ENCODE measurements at places on chromosomes 6 and 20.

DNA sequence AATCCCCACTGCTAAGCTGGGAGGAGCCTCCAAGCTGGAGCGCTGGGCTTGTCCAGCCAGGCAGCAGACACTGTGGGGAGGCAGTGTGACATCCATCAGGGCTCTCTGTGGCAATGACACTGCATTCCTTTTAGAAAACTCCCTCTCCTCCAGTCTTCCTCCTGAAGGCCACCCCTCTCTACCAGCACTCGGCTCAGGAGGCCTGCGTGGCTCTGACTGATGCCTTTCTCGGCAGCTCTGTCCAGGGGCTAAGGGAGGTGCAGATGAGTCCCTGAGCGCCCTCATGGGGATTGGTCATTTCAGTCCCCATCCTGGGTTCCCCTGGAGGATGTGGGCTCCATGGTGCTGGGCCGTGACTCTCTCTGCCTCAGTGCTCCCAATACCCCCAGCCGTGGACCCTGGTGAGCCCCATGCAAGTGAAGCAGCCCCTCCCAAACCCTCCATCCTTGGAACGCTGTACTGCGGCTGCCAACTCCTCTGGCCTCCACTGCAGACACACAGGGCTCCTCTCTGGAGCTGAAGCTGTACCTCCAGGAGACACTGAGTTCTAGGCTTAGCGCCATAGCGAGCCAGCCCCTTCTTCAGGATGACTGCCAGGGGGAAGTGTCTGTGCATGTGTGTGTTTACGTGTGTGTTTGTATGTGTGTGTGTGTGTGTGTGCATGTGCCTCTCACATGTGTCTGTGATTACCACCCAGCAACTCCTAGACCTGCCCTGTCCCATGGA, 209.6 kb downstream of the ERMARD start:
- no peak for DNase-seq

- no peak for DNase-seq
These were observed 33.2 kb downstream of the PHACTR1 start for GRCh38 chr6:12749531-12750379.

DNA sequence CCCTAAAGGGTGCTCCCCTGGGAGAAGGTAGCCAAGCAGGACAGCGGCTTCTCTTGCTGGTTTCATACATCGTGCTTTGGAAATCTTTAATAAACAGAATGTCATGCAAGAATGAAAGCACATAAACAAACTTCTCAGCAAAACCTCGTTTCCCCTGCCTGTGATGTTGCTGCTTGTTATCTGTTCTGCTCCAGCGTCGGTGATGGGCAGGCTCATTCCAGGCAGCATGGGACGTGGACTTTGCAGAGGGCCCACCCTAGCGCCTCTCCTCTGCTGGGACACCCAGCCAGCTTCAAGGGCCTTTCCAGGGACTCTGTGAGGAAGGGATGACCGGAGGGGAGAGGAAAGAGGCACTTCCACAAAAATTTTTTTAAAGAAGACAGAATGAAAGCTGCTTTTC, 197.7 kb downstream of the QKI start:
- DNase-seq, result no peak

- no peak for DNase-seq
These were observed 39.0 kb upstream of the NEDD9 start for GRCh38 chr6:11271228-11272020.

DNA sequence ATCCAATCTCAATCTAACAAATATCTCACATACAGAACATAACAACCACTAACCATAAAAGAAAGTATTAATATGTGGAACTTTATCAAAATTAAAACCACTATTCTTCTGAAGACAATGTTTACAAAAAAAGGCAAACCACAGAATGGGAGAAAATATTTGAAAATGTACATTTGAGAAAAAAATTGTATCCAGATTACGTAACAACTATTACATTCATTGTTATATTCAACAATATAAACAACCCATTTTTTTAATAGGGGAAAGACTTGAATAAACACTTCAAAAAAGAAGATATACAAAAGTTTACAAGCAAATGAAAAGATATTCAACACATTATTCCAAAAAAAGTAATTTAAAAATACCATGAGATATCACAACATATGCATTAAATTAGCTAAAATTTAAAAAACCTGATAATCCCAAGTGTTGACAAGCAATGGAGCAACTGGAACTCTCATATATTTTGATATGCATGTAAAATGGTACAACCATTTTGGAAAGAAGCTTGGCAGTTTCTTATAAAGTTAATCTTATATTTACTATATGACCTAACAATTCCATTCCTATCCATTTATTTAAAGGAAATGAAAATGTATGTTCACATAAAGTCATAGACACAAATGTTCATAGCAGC, 124.3 kb upstream of the CDYL start:
- no peak for DNase-seq

DNA sequence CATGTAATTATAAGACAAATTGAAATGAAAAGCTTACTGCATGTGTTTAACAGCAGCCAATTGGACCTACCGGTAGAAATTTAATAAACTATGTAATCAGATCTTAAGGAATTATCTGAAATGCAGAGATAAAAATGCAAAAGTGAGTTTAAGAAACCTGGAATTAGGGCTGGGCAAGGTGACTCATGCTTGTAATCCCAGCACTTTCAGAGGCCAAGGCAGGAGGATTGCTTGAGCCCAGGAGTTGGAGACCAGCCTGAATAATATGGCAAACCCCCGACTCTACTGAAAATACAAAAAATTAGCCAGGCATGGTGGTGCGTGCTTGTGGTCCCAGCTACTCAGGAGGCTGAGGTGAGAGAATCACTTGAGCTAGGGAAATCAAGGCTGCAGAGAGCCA, 74.1 kb downstream of the HFE start:
- DNase-seq, result no peak

- no peak for DNase-seq
These were observed 206.8 kb upstream of the QKI start for GRCh38 chr6:163207431-163208383.

DNA sequence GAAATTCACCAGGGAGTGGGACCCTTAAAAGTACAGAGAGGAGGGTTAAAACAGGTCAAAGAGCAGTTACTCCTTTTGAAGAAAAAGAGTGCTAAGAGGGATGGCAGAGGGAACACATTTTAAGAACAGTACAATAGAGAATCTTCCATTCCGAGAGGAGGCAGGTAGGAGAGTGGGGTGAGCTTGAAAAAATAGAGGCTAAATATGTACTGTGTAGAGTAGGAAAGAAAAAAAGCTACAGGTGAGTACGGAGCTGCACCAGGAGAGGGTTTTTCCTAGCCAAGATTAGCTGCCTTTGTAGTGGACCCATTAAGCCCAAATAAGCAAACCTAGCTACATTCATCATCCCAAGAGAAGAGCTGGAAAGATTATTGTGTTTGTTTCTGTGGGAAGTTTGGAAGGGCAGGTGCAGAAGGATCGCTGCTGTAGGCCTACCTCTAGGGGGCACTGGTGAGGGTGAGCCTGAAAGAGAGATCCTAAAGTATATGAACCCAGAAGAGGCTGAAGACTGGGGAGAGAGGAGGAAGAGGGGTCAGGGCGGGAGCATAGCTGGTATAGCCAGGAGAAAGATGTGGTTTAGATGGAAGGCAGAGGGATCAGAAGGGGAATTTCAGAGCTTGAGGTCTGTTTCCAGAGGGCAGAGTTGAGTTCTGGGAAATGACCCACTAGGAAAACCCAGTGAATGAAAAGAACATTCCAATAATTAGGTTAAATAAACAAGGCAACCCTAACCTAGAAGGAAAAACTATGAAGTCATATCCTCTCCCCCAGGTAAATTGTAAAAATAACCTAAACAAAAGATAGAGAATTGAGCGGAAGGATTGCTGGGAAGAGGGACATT, 50.2 kb upstream of the HINT3 start:
- DNase-seq, result no peak

GRCh38 chr6:167679122-167679736, 147.5 kb upstream of the AFDN start:
- DNase-seq, result no peak

GRCh38 chr6:99613409-99613704, 6.7 kb downstream of the PRDM13 start:
- peak; percentile 44 for DNase-seq

DNA sequence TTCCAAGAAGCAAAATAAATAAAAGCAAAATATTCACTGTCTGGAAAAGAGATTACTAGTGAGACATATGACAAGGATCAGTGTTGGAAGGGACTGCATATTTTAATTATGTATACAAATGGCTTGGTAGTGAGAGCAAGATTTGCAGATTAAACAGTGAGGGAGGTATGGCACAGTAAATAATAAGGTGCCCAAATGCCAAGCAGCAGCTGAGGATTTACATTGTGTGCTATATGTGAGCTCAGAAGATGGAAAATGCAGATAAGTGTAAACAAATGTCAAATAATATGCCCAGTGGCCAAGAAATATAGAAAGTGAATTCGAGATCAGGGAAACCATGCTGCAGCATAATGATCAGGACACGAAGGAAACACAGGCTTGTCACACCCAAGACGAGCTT, 173.8 kb upstream of the NRSN1 start:
- DNase-seq, result no peak

DNA sequence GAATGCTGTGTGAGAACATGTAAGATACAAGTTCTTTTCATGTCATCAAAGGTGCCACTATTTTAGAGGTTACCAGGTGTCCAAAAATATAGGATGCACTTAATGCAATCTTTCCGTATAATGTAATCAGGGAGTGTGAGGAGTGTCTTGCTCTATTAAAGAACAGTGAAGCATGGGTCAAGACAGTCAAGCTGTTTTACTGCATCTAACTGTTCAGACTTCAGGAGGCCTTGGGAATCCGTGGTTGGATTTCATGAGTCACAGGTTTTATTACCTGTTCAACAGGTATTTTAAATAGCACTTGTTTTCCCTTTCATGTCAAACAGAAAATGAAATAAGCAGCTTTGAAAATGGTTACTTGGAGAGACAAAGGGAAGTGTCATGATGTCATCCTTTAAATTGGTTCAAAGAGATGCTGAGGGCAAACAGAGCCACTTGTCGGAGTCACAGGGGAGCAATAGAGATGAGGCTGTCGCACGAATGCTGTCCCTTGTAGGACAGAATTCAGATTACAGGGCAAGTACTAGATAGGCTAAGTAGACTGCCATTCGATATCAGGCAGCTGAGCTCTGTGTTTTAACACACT, 621.5 kb downstream of the QKI start:
- no peak for DNase-seq

- peak; percentile 27 for DNase-seq
These were observed 12.7 kb upstream of the EFHC1 start for GRCh38 chr6:52407467-52407866.

- no peak for DNase-seq
These were observed 20.5 kb upstream of the DEFB115 start for GRCh38 chr20:31236953-31237352.

DNA sequence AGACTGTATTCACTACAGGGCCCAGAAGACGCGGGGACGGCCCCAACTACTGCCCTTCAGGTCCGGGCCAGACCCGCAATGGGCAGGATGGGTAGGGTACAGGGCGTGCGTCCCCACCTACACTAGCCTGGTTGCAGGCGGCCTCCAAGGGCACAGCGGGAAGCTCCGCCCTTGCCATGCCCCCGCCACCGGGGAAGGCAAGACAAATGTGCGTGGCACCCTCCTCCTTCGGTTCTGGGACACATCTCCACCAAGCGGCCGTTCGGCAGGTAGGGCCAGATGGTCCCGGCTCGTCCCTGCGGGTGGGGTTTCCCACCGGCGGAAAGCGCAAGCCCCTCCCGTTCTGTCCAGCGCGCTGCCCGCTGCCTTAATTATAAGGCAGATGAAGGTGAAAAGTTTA, 5.6 kb downstream of the NXT1 start:
- no peak for DNase-seq

DNA sequence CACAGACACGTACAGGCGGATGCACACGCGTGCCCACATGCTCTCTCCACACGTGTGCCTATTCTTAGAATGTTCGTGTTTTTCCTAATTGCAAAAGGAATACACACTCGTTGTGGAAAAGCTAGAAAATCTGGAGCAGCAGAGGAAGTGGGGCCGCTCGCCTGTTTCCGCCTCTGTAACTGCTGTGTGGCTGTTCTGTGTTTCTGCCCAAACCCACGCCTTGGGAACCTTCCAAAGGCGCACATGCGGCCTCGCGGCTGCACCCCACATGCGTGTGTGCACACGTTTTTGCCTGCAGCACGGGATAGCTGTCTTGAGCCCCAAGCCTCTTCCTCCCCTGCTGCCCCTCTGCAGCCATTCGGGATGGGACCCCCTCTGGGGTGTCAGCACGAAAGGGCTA, 12.2 kb downstream of the SLC17A9 start:
- DNase-seq, result no peak

- no peak for DNase-seq
These were observed 15.2 kb downstream of the CTCFL start for GRCh38 chr20:57509665-57510237.

- DNase-seq, result no peak
These were observed 21.4 kb upstream of the PI16 start for GRCh38 chr6:36933102-36933501.

- DNase-seq, result no peak
These were observed 751.1 kb upstream of the MAP3K7 start for GRCh38 chr6:91337967-91338366.

- DNase-seq, result no peak
These were observed 30.2 kb downstream of the SLC2A10 start for GRCh38 chr20:46739431-46740213.

DNA sequence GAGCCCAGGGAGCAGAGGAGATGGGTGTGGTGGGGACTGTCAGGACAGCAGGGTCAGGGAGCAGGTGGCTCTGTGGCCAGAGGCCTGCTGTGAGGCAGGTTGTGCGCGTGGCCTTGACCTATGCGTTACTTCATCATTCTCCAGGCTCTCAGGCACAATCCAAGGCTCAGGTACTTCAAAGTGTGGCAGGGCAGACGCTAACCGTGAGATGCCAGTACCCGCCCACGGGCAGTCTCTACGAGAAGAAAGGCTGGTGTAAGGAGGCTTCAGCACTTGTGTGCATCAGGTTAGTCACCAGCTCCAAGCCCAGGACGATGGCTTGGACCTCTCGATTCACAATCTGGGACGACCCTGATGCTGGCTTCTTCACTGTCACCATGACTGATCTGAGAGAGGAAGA, 535 bp downstream of the NCR2 start:
- no peak for DNase-seq

GRCh38 chr6:10643201-10643651, 51.2 kb downstream of the C6orf52 start:
- no peak for DNase-seq

DNA sequence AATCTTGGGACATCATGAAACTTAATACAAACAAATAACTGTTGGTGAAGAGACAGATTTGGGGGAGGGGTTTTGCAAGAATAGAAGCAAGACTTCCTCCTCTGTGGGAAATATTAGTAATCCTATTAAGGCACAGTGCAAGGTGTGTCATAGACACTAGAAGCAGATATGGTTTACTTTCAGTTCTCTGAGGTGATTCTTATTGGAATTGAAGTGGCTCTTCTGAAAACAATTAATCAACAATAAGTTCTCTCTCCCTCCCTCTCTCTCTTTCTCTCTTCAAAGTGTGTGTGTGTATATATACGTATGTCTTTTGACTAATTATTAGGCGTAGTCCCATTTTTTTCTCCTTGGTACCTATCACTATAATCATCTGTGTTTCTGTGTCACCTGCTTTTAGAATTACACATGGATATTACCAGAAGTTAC, 99.8 kb downstream of the HIVEP2 start:
- DNase-seq, result no peak

GRCh38 chr6:135888818-135889217, 37.3 kb downstream of the PDE7B start:
- no peak for DNase-seq
